Activated T-helper 1 cell treated with anti-CD3 and anti-CD28 coated beads, Interleukin-2, amount 50 U/mL, for 16 hours (primary cell): ENCODE measurements at places on chromosomes 2 and 18.

GRCh38 chr2:227782804-227783203 is 30.8 kb upstream of the CCL20 start:
- no peak for DNase-seq

- no peak for DNase-seq
Measured at GRCh38 chr2:239118675-239119211, 270.9 kb downstream of the TWIST2 start.

DNA sequence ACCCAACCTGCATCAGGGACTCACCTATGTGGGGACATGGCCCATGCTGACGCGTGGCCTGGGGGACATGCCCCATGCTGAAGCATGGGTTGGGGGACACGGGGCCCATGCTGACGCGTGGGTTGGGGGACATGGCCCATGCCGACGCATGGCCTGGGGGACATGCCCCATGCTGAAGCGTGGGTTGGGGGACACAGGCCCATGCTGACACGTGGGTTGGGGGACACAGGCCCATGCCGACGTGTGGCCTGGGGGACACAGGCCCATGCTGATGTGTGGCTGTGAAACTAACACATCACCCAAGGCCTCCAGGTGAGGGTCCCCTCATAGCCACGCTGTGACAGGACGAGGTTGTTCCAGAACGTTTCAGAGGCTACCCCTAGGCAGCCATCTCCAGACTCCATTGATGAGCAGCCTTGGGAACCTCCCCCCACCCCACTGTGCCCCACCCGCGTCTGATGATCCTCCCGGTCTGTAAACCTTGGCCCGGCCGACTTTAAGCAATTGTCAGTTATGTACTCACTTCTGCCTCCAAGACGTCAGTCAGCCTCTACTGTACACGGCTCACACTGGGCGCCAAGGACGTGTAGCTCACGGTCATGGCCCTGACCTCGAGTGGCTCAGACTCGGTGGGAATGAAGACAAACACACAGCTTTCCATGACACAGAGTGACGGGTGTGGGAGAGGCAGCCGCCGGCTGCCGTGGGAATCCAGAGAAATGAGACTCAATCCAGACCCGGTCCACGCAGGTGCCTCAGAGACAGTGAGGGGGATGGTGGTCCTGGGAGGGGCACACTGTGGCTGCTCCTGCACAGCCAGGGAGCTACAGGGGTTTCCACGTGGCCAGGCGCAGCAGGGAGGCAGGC is 50.2 kb upstream of the SLC66A3 start:
- DNase-seq, result no peak

- DNase-seq, result no peak
Measured at GRCh38 chr2:216075510-216076485, 5.8 kb downstream of the PECR start.

DNA sequence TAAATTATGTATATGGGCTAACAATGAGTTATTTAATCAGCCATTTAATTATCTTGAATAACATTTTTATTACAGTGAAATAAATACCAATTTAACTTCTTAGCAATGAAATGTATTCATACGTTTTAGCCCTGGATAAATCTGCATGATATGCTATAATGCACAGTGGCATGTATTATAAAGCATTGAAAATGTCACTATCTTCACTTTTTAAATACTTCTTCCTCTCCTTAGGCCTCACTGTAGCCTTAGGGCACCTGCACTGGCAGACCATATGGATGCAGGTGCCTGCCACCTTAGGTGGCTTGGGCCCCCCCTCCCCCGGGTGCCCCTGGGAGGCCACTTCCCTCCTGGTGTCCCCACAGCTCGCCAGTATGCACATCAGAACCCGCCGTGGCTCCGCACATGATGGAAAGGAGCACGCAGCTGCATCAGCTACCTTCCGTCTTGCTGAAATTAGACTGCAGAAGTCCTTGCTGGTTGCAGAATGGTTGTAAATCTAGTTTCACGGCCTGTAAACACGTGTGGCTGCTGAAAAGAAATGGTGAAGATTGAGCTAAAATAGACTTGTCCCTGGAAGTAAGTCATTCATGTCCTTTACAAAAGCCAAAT is 56.7 kb downstream of the ADI1 start:
- no peak for DNase-seq

- no peak for DNase-seq
Measured at GRCh38 chr2:136167721-136168475, 49.9 kb upstream of the CXCR4 start.

DNA sequence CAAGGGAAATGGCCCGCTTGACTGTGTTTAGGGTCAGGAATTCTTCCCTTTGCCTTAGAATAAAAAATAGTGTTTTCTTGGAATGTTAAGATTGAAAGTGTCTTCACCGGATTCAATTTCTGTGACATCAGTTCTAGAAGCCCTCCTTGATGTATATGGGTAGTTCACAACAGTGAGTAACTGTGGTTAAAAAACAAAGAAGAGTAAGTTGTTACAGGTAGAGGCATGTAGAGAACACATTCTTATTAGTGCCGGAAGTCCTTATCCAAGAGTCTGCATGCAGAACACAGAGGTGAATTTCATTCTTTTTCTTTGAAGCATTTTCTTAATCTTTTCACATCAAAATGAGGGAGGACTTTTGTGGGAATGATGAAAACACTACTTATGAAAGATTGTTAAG is 105.5 kb downstream of the FMNL2 start:
- no peak for DNase-seq

DNA sequence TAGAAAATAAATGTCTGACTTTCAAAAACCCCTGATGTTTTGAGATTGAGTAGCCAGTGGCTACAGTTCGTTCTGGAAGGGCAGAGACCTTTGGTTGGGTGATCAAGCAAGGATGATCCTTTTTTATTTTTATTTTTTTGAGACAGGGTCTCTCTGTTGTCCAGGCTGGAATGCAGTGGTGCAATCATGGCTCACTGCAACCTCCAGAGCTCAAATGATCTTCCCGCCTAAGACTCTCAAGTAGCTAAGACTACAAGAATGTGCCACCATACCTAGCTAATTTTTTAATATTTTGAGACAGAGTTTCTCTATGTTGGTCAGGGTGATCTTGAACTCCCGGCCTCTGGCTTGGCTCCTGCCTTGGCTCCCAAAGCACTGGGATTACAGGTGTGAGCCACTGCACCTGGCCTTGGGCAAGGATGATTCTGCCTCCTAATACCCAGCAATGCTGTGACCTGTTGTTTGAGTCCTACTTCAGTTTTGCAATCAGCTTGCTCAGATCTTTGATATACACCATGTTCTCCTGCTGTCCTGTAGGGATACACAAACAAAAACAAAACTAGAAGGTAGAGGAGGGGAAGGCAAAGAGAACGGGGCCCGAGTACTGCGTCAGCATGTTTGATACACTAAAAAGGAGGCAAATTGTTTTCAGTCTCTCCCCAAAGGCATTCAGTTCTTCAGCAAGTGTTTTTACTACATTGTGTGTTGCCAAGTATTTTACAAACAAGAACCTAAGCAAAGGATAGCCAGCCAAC is 59.2 kb upstream of the LYPD6B start:
- DNase-seq, result no peak

DNA sequence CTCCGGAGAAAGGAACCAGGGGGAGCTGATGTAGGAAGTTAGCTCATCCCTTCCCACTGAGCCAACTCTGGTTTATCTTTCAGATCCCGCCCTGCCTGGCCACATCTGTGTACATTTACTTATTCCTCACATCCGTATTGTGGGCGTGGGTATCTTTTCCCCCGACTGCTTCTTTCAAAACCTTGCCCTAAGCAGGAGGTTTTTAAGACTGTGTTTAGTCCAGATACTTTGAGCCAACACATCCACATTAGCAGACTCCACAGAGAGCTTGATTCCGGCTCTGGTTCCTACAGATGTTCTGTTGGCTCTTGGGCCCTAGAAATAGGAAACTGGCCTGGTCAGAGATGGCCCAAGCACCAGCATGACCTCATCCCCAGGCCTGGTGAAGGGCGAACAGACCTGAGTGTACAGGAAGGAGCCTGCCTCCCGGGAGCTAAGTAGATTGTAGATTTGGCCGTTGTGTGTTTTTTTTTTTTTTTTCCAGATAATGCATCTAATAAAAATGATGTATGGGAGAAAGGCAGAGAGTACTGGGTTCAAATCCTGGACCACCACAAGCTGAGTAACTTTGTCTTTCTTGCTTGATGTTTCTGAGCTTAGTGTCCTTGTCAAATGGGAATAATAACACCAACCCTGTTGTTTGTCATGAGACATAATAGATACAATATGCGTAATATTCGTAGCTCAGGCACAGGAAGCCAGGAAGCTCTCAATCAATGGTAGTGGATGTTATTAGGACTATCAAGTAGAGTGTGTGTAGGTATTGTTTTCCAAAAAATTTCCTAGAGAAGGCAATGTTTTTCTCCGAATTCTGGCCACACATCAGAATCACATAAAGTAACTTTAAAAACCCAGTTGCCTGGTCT is 92.3 kb downstream of the PRKCE start:
- DNase-seq, result no peak

DNA sequence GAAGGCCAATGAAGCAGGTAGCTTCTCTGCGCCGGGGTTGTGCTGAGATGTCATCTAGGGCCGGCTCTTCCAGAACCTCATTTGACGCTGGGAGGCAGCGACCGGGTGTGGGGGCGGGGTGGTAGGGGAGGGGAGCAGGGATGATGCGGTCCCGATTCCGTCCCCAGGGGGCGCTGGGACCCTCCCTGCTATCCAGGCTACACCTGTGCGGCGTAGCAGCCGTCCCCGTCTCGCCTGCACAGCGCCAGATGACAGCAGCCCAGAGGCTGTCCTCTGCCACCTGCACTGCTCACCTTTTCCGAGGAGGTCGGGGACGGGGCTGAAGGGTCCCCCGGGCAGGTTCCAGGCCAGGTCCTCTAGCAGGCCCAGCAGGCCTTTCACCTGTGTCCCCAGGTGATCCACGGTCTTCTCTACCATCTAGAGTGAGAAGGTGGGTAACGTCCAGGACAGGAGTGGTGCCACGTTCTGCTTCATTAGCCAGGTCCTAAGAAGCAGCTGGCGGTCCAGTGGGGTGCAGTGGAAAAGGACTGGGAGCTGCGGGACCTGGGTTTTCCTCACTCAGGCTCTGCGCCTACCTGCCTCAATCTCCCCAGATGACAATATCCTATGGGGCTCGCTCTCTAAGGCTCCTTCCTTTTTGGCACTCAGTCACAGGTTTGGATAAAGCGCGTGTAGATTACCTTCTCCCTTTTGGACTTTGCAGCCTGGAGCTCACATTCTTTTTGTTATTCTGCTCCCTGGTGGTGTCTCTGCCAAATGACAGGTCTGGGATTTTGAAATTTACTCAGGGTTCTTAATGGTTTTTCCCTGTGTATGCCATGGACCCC is 56.0 kb upstream of the RAB6C start:
- DNase-seq, result no peak

DNA sequence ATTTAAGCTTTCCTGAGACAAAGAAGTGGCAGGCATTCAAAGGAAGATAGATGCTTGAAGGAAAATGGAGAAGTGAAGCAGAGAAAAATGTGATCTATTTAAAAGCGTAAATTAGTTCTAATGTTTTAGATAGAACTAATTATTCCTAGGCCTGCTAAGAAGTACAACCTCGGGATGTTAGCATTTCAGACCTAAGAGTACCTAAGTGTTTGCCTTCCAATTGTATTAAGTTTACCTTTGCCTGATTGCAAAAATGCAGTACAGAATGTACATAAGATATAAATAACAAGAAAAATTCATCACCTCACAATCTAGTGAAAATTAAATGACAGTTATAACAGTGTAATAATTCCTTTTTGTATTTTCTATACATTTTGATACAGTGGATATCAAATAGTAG is 71.1 kb upstream of the HNMT start:
- DNase-seq, result no peak

DNA sequence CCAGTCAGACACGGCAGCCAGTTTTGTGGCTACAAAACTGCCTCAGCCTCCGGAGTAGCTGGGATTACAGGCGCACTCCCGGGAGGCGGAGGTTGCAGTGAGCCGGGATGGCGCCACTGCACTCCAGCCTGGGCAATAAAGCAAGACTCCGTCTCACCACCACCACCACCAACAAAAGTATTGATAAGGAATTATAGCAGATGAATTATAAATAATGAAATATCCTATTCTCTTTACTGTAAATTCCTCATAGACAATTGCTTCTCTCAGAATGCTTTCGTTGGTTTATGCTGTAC is 1.4 kb upstream of the FAM161A start:
- DNase-seq, result no peak

- DNase-seq, result no peak
Measured at GRCh38 chr2:159564081-159564480, 52.3 kb downstream of the BAZ2B start.

GRCh38 chr2:198950803-198951202 is 506.9 kb downstream of the SATB2 start:
- DNase-seq, result no peak

GRCh38 chr18:51064256-51064655 is 34.2 kb downstream of the SMAD4 start:
- no peak for DNase-seq

DNA sequence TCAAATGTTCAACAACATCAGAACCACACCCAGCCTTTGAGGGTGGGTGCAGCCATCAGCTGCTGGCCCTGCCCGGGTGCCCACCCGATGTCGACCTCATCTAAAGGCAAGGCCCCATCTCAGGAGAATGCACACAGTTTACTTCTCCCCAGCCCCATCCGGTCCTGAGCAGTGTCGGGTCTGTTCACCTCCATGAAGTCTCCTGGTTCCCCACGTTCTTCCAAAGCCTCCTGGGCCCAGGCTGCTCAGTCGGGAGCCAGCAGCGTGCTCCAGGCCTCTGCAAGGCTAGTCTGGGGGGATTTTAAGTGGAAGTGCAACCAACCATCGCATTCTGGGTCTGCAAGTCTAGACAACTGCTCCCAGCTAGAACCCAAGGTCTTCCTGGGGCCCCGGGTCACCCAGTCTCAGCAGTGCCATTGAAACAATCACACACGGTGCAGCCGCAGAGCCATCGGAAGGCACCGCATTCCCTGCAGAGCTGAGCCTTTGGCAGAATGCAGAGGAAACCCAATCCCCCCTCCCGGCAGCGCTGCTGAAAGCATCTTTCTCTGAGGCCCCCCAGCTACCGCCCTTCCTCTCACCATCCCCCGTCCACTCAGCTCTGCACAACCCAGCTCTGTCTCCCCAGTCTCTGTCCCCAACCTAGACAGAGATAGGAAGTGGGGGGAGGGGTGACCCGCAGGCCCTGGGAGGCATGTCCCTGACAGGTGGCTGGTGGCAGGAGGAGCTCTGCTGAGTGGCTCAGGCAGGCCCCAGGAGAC is 8.5 kb downstream of the ESPNL start:
- DNase-seq, result no peak

DNA sequence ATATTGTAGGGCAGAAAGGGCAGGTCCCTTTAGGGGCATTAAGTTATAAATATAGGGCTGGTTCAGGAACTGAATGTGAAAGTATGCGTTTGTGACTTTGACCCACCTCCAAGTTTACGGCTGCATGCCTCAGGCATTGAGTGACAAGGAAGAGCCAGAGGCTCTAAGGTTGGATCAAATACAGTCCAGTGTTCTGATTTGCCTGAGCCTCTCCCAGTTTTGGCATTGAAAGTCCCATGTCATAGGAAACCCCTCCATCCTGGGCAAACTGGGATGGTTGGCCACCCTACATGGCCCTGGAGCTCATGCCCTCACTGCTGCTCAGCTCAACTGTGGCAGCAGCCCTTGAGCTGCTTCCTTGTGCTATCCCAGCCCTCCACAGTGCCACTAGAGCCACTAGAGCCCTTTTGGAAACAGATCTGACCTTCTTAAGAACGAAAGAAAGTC is 29.9 kb downstream of the HK2 start:
- DNase-seq, result no peak

- no peak for DNase-seq
Measured at GRCh38 chr2:133819906-133820305, 251.6 kb upstream of the NCKAP5 start.
